ENCODE measurements at places on chromosomes 12 and 14.

- DNase-seq = no peak
Measured at GRCh38 chr12:46361667-46362034, 10.9 kb downstream of the SLC38A2 start.

DNA sequence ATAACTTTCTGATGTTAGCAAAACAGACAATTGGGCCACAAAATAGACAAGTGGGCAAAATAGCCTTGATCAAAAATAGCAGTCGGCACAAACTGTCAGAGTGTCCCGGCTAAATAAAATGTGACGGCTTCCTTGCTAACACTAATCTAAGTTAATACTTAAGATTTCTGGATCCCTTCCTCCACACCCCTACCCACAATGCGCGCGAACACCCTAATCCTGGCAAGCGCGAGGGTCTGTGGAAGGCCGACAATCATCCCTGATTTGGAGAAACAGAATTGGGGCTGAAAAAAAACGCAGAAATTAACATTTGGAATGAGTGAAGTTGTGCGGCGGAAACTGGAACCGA, 489 bp downstream of the CEP290 start:
- DNase-seq = no peak

- no peak for DNase-seq
Measured at GRCh38 chr14:68551045-68551683, 241.7 kb downstream of the ZFP36L1 start.

DNA sequence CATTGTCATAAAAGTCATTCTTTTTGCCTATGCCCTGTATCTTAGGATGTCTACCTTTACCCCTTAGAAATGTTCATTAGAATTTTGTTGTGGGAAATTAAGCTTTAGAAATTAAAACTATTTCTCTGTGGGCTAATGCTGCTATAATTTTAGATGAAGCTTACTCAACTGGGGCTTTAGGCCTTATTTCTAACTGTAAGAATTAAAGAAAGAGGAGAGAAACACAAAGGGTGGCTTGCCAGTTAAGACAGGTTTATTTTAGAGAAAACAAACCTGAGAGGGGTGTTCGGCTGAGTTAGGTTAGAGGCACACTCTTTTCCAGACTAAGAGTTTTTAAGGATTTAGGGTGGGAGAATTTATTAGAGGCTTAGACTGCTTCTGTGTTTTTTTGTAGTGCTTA, 6.4 kb downstream of the TRIP11 start:
- DNase-seq = no peak

DNA sequence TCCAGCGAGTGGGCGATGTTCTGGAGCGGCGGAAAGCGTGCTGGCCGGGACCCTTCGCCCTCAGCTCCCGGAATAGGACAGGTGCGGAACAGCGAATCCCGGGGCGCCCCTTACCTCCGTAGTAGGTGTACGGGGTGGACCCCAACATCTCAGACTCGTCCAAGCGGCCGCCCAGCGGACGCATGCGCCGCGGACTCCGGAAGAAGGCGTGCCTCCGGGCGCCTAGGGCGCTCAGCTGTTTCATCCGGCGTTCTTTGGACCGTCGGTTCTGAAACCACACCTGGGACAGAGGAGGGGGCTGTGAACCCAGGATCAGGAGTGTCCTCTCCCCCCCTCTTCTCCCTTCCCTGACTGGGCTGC, 4.5 kb downstream of the LHX5 start:
- DNase-seq = no peak
